ENCODE measurements at places on chromosomes 2 and 18. TPM values are rescaled to one million over a fixed set of nuclear protein-coding genes. Genes with fewer than 3 reads are reported as not detected.

- H3K4me1 ChIP-seq, result no peaks in the 10 kb centered on the region
- H3K27ac ChIP-seq, result no peak overlapping the region
- no peaks in the 10 kb centered on the region for H3K36me3 ChIP-seq
- no peak overlapping the region for H3K4me3 ChIP-seq
Measured at GRCh38 chr2:33785201-33786106, 186.4 kb upstream of the FAM98A start.

Gene C2orf78
- 1.5 TPM for total RNA-seq

Gene NOSTRIN
- total RNA-seq, result 3.1 TPM

DNA sequence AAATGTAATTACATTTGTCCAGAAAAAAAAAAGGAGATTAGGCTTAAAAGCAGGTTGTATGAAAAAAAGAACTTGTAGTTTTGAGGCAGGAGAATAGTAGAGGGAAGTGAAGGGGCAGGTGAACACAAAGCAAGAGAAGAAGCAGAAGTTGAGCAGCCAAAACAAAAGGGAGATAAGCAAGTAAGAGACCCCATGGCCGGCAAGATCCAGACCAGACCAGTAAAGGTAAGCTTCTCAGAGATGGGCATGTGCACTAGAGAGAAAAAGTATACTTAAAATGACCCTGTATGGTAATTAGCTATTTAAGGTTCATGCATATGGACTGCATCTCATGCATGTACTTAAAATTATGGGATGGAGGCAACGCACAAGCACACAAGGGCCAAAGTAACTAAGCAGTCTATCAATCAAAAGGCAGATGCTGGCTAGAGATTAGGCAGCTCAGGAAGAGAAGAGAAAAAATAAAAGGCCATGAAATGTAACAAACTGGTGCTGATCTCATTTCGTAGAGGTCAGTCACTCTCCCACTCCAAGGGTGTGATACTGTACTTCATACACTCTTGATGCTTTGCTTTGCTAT is 9.7 kb downstream of the SIGLEC15 start:
- H3K36me3 ChIP-seq, result no peaks in the 10 kb centered on the region
- no peaks in the 10 kb centered on the region for H3K27me3 ChIP-seq
- no peak for DNase-seq
- H3K27ac ChIP-seq, result no peak overlapping the region
- H3K4me3 ChIP-seq, result no peak overlapping the region

Gene SERPINB10
- not detected for total RNA-seq

GRCh38 chr18:37533647-37534584 is 31.7 kb downstream of the CELF4 start:
- peaks cover 57% of the 10 kb centered on the region for H3K27me3 ChIP-seq
- no peak overlapping the region for H3K4me3 ChIP-seq
- no peak overlapping the region for H3K27ac ChIP-seq
- H3K4me1 ChIP-seq, result no peaks in the 10 kb centered on the region
- no peaks in the 10 kb centered on the region for H3K36me3 ChIP-seq
